Kidney epithelial cell (primary cell): ENCODE measurements at places on chromosomes 1 and 21.
A peak's percentile ranks its signal among the peaks of the same experiment; 100 is the strongest.

DNA sequence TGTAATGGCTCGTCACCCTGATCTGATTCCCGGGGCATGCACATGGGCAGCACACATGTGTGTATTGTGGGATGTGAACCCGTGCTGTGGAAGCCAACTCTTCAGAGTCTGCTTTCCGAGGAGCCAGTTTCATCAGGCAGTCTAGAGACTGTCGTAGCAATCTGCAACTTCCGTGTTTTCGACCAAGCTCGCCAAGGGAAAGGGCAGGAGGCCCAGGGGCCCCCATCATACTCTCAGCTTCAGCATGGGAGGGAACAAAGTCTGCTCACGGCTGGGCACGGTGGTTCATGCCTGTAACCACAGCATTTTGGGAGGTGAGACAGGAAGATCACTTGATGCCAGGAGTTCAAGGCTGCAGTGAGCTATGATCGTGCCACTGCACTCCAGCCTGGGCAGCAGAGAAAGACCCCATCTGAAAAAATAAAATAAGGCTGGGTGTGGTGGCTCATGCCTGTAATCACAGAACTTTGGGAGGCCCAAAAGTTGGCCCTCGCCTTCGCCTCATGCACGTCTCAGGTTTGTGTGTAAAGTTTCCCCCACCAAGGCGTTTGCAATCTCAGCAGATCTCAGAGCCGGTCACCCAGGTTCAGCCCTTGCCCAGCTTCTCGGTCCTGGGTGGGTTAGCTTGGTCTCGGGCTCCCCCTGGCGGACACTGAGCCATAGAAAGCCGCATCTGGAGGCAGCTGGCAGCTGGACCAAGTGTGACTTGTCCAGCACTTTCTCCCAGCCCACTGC lies 48.5 kb upstream of the SLC25A33 start:
- peak; percentile 28 for DNase-seq

- DNase-seq: no peak
Measured at GRCh38 chr1:228162286-228163006, 3.2 kb upstream of the IBA57 start.

- DNase-seq: peak; percentile 10
Measured at GRCh38 chr1:62530516-62531154, 66.7 kb upstream of the ANGPTL3 start.

DNA sequence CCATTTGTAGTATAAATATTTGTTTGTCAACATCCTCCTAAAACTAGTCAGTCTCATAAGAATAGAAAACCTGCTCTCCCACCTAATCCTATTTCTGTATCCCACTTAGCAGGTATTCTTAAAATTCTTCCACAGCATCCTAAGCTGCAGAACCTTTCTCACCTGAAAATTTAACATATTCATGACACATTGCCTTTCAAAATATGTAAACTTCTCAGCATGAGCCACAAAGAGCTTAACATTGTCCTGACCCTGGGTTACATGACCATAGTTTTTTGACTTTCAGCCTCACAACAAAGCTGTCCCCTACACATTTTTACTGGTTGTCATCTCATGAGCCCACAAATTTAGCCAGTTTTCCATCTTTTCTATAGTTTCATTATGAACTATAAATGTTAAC lies 712.1 kb downstream of the LTN1 start:
- no peak for DNase-seq

- DNase-seq: no peak
Measured at GRCh38 chr21:37751268-37751975, 164.8 kb downstream of the KCNJ6 start.

- no peak for DNase-seq
Measured at GRCh38 chr21:46142582-46143473, 12.6 kb downstream of the FTCD start.

GRCh38 chr21:43191521-43191920 lies 22.7 kb downstream of the CRYAA start:
- no peak for DNase-seq

- no peak for DNase-seq
Measured at GRCh38 chr1:63142001-63142400, 180.4 kb upstream of the FOXD3 start.

GRCh38 chr1:108699375-108700332 lies 7.5 kb downstream of the PRPF38B start:
- no peak for DNase-seq

DNA sequence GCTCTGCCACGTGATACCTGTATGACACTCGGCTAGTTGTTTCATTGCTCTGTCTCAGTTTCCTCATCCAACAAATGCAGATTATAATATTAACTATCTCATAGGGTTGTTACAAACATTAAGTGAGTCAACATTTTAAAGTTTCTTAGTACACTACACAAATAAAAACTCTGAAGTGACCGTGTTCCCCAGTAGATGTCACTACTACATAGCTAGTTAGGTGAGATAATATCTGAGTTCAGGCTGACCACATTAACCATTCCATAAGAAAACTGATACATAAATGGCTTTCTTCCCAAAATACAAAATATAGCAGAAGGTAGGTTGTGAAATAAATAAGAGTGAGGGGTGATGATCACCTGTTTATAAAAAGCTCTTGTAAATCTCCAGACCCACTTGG lies 214.1 kb downstream of the NUF2 start:
- no peak for DNase-seq

- DNase-seq: no peak
Measured at GRCh38 chr1:235971020-235971419, 93.9 kb downstream of the NID1 start.

DNA sequence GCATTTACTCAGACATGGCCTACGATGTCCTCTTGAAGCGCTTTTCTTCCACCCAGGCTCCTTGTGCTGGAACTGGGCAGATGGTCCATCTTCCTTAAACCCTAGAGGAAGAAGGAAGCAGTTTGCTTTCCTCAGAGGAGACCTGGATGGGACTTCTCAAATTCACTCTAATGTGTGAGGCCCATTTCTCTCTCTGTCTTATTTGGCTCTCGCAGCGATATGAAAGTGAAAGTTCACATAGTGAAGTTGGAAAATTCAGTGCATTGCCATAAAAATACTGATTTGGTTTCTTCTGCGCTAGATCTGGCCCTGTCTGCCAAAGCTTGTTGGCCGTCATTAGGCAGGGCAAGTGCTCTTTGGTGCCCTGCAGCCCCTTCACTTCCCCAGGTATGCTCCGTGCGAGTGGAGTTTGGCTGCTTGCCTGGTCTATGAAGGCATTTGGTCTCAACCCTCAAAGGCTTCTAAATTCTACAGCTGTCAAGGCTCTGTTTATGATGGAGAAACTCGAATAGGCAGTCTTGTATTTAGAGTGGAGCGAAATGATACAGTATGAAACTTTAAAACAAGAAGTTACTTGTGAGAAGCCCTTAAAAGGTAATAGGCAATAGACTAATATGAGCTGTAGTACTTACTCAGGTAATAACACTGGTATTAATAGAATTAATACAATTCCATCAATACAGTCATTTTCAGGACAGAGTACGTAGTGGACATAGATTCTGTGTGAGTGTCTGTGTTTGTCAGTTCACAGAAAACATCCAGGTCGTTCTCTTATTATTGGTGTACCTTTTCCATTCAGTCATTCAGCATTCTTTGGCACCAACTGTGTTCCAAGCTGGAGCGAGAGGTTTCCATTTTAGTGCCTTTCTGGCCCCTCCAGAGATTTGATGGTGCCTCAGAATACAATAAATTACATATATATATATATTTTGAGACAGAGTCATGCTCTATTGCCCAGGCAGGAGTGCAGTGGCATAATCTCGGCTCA lies 20.5 kb downstream of the SZRD1 start:
- DNase-seq: no peak

GRCh38 chr21:45299026-45299863 lies 11.6 kb upstream of the POFUT2 start:
- DNase-seq: no peak

- no peak for DNase-seq
Measured at GRCh38 chr1:55282058-55282457, 66.9 kb upstream of the USP24 start.

DNA sequence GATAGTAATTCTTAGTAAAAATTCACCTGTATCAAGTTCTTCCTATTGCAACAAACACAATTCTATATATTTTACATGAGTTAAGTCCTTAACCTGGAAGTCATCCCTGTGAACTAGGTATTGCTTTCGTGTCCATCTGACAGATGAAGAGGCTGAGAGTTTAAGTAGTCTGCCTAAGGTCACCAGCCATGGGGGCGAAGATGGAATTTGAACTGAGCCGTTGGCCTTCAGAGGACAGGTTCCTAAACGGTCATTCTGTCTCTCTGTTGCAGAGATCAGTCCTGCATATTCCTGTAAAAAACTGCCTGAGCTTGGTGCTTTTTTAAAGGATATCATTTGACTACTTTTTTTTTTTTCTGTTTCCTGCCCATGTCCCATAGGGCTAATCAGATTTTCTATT lies 10.2 kb upstream of the POFUT2 start:
- no peak for DNase-seq

DNA sequence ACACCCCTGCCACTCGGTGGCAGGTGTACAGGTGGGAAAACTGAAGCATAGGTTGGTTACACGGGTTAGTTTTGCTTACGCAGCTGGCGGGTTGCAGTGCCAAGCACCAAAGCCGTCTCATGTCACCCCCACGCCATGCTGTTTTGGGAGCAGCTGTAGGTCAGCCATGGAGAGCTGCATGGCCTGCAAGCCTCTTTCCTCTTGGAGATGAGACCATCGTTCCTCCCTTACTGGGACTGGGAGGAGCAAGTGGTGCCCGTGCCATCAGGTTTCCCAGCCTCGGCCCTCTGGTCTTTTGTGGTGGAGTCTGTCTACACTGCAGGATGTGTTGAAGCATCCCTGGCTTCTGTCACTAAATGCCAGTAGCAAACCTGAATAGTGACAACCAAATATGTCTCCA lies 46.9 kb downstream of the AJAP1 start:
- no peak for DNase-seq

DNA sequence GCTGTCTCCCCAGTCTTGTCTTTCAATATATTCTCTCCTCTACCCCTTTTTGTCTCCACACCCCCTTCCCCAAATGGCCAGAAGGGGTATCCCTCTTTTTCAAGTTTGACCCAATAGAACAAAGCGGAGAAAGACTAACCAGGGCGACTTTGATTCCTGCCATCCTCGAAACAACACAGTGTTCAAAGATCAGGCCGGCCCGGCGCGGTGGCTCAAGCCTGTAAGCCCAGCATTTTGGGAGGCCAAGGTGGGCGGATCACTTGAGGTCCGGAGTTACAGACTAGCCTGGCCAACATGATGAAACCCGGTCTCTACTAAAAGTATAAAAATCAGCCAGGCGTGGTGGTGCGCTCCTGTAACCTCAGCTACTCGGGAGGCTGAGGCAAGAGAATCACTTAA lies 77.0 kb upstream of the IFNAR2 start:
- DNase-seq: no peak

DNA sequence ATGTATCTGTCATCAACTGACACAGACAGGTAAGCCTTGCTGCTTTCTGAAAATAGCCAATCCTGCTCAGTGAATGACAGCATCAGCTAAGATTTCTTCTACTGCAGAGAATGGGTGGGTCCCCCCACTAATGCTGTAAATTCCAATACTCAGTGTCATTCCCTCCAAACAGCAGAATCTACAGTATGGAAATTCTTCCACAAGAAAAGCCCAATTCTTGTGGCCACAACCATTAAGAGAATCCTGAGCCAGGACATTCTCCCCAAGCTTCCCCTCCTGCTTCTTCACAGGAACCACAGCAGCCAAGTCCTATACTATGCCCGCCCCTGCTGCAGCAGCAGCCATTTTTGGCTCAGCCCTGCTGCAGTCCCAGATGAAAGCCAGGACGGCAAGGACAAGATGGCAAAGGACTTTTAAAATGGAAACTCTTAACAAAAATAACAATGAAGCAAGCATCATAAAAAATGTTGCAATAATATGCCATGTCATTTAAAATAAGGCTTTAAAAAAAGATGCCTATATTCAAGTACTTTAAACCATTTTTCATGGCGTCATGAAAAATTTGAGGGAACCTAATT lies 26.8 kb downstream of the EIF4G3 start:
- peak; percentile 84 for DNase-seq

- DNase-seq: peak; percentile 95
Measured at GRCh38 chr1:39395357-39395831, 96.0 kb upstream of the BMP8A start.

GRCh38 chr1:19028546-19029129 lies 72.2 kb upstream of the IFFO2 start:
- DNase-seq: no peak

GRCh38 chr1:157488156-157488555 lies 64.2 kb downstream of the FCRL5 start:
- DNase-seq: no peak

DNA sequence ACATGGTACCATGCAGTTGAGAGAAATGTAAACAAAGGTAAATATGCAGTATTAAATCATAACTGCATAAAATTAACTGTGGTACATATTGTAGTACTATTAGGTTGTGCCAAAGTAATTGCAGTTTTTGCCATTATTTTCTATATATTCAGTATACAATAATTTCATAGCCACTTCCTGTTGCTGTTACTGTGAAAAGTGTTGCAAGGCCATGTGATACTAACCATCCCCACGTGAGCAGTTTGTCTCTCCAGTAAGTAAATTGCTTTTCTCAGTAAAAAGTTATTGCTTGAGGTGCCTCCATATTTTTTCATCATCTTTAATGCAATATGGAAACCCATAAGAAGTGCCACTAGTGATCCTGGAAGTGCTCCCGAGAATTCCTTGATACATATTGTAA lies 19.6 kb upstream of the METTL18 start:
- no peak for DNase-seq

- no peak for DNase-seq
Measured at GRCh38 chr1:97201641-97202040, 480.1 kb downstream of the PTBP2 start.

GRCh38 chr1:36693161-36693525 lies 210.4 kb upstream of the CSF3R start:
- no peak for DNase-seq

GRCh38 chr1:118204105-118204504 lies 19.1 kb upstream of the SPAG17 start:
- no peak for DNase-seq

DNA sequence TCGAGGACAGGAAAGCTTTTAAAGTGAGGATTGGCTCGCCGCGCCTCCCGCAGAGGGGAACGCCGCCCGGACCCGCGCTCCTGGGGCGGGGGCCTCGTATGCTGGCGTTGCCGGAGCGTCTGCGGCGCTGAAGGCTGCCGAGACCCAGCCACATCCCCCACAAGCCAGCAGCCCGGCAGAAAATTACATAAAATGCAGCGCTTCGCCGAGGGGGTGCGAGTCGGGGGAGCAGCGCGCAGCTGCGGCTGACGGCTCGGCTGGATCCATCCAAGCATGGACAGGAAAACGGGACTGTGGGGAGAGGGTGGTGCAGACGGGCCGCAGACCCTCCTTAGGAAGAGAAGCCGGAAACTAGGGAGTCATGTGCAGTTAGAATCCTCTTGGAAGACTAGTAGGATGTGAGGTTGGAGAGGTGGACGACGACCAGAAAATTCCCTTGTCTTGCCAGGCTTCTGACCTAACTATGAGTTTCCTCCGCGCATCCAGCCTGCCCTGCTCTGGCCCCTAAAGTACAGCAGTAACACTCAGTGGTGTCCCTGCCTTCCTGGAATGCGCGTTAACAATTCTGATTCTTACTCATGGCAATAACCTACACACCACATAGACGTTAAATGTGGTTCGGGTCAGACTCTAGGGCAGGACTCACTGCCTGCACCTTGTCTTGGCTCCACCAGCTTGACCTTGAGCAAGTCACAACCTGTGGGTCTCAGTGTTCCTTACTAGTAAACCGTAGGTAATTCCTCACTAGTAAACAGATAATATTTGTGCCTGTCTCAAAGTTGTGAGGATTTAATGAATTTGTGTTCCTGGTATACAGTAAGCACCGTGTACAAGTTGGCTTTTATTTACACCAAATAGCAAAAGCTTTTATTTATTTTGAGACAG lies 953 bp upstream of the BRWD1 start:
- DNase-seq: peak; percentile 35

- no peak for DNase-seq
Measured at GRCh38 chr1:176577646-176578197, 114.7 kb downstream of the PAPPA2 start.

- DNase-seq: no peak
Measured at GRCh38 chr1:234593771-234594504, 16.0 kb downstream of the IRF2BP2 start.
